ENCODE measurements at places on chromosomes 1 and 21.
A peak's percentile ranks its signal among the peaks of the same experiment; 100 is the strongest.

DNA sequence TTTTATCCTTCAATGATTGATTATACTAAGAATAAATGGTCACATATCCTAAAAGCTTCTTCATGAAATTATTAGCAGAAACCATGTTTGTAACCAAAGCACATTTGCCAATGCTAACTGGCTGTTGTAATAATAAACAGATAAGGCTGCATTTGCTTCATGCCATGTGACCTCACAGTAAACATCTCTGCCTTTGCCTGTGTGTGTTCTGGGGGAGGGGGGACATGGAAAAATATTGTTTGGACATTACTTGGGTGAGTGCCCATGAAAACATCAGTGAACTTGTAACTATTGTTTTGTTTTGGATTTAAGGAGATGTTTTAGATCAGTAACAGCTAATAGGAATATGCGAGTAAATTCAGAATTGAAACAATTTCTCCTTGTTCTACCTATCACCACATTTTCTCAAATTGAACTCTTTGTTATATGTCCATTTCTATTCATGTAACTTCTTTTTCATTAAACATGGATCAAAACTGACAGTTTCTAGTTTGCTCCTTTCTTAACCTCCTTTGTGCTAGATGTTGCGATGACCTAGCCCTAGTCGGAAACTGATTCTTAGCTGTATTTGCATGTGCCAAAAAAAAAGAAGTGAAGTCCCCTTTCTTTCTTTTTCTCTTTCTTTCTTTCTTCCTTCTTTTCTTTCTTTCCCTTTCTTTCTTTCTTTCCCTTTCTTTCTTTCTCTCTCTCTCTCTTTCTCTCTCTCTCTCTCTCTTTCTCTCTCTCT lies 45.1 kb downstream of the MAP3K7CL start:
- DNase-seq, result no peak

DNA sequence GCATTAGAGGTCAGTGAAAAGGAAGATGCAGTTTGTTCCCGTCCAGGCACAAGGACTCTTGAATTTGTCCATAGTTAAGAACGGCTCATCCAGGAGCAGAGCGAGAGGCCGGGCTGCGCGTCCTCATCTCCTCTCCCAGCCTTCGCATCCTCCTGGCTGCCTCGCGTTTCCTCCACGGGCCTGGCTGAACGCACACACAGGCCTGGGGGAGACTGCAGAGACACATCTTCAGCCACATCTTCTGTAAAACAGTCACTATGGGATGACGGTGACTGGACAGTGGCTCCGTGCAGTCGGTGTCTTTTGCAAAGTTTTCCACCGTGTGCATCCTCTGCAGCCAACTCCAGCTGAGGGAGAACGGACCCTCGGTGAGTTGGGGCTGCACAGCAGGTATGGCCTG lies 89.7 kb downstream of the PSMG1 start:
- DNase-seq, result no peak

GRCh38 chr21:28738420-28738704 lies 254.3 kb downstream of the LTN1 start:
- DNase-seq, result no peak

GRCh38 chr1:203188686-203189232 lies 2.3 kb upstream of the CHI3L1 start:
- no peak for DNase-seq

- DNase-seq, result no peak
Measured at GRCh38 chr21:41832596-41833496, 46.3 kb downstream of the PRDM15 start.

- DNase-seq, result no peak
Measured at GRCh38 chr1:185350027-185350442, 33.0 kb upstream of the IVNS1ABP start.

- DNase-seq, result no peak
Measured at GRCh38 chr1:175287377-175287776, 94.8 kb upstream of the KIAA0040 start.

- no peak for DNase-seq
Measured at GRCh38 chr1:1538989-1539309, 1.5 kb downstream of the TMEM240 start.

GRCh38 chr1:223142795-223143536 lies at the start of gene TLR5:
Gene TLR5, minus strand, starts transcription at chr1:223143248. Its CDS starts 30,217 bp downstream, at chr1:223113031.
- DNase-seq, result peak; percentile 59

GRCh38 chr1:17061892-17062291 lies 8.1 kb upstream of the SDHB start:
- DNase-seq, result no peak

DNA sequence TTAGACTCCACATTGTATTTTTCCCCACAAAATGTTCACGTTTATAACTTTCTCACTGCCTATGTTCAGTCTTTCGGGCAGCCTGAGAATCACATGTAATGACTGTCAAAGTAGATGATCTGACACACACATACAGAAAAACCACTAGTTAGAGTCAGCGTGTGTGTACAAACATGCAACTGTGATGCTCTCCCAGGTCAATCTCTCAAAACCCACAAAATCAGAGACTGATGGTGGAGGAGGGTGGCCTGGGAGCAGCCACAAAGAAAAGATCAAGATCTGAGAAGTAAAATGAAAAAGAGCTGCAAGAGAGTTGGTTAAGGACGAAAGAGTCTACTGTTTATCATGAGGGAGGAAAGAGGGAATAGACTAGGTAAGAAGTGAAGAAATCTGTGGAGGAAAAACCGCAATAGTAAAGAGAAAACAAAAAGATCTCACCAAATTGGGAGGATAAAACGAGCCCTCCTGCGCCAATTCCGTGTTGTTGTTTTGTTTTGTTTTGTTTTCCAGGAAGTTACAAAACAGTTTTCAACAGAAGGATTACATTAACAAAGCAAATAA lies 2.3 kb downstream of the EGLN1 start:
- no peak for DNase-seq

DNA sequence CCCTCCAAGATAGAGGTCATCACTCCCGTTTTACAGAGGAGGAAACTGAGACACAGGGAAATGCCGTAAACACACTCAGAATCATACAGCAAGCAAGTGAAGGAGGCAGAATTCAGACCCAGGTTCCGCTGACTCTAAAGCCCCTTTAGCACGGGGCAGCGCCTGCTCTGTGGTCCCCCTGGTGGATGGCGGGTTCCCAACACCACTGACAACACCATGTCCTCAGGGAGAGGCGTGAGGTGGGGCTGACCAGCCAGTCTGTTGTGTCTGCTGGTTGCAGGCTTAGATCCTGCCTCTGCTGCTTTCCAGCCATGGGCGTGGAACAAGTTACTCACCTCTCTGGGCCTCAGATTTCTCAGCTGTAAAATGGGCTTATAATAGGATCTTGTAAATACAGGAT lies 617.3 kb downstream of the MATN1 start:
- DNase-seq, result no peak

GRCh38 chr1:93016171-93016570 lies 54.9 kb upstream of the DIPK1A start:
- DNase-seq, result no peak

DNA sequence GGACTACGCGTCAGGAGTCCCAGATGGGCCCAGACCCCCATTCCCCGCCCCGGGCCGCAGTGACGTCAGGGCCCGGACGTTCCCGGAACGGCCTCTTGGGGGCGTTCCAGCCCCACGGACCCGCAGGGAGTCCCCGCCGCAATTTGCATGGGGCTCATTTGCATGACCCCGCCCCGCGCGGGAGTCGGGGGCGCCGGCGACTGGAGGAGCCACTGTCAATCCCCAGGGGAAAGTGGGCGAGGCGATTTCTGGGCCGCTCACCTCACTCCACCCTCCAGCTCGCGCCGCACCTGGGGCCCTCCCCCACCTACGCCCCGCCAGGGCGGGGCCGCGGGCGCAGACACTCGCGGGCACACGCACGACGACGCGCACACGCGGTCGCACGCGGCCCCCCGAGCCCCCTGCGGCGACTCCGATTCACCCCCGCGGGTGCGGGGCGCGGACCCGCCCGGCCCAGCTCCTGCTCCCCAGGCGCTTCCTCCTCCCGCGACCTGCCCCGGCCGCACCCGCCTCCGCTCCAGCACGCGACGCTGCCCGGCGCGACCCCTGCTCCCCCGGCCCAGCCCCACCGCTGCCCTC lies 13.2 kb downstream of the AGRN start:
- peak; percentile 60 for DNase-seq

GRCh38 chr21:20451046-20451445 lies 547.2 kb upstream of the NCAM2 start:
- DNase-seq, result no peak

DNA sequence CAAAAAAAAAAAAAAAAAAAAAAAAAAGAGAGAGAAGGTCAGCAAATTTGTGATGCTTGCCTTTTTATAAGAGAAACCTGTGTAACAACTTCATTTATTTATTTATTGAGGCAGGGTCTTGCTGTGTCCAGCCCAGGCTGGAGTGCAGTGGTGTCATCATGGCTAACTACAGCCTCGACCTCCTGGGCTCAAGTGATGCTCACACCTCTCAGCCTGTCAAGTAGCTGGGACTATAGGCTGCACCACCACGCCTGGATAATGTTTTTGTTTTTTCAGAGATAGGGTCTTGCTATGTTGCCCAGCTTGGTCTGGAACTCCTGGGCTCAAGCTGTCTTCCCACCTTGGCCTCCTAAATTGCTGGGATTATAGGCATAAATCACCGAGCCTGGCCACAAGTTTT lies 42.4 kb downstream of the DHCR24 start:
- no peak for DNase-seq

GRCh38 chr21:42381347-42381984 lies 14.4 kb downstream of the TMPRSS3 start:
- peak; percentile 64 for DNase-seq

DNA sequence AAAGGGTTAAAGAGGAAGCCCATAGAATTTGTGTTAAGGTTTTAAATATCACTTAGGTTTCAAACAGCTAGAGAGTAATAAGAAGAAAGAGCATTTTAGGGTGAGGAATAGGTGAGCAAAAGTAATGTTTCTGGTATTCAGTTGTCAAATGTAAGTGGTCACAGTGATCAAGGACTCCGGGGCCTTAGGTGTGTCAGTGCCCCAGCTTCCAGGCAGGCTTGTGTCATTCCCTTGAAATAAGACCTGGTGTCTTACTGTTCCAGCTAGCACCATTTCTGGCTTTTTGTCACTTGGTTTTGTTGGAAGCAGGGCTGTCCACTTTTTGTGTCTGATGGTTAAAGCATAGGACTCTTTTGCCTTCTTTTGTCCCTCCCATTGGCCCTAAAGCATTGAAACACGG lies 69.6 kb downstream of the DYRK1A start:
- no peak for DNase-seq

DNA sequence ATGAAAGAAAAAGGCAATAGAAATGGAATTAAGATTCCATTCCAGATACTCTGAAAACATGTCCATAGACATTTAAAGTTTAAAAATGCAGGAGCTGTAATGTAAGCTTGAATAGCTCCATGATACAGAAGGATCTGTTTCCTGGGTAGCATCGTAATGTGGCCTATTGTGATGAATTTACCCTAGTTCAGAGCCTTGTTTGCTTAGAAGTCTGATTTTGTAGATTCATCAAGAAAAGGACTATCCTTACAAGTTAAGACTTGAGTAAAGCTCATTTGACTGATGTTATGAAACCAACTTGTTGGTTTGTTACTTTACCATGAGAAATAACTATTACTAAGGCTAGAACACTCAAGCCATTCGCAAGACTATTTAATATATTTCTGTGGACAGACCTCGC lies 55.5 kb downstream of the KIF1B start:
- DNase-seq, result no peak

- peak; percentile 20 for DNase-seq
Measured at GRCh38 chr21:20443558-20444155, 554.6 kb upstream of the NCAM2 start.

- peak; percentile 36 for DNase-seq
Measured at GRCh38 chr1:65063025-65063424, 85.0 kb upstream of the AK4 start.

GRCh38 chr1:34924759-34925555 lies 4.5 kb downstream of the DLGAP3 start:
- peak; percentile 14 for DNase-seq

DNA sequence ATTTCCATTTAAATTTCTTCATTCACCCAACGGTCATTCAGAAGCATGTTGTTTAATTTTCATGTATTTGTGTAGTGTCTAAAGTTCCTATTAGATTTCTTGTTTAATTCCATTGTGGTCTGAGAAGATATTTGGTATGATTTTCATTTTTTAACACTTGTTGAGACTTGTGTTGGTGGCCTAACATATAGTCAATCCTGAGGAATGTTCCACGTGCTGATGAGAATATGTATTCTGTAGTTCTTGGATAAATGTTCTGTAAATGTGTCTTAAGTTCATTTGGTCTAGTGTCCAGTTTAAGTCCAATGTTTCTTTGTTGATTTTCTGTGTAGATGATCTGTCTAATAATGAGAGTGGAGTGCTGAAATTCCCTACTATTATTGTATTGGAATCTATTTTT lies 22.7 kb upstream of the LCE5A start:
- no peak for DNase-seq

- no peak for DNase-seq
Measured at GRCh38 chr1:41917835-41918449, 780 bp downstream of the HIVEP3 start.

GRCh38 chr1:69585666-69586065 lies 17.9 kb downstream of the LRRC7 start:
- no peak for DNase-seq
